Gastroesophageal sphincter (tissue), 4 donors: ENCODE measurements at places on chromosomes 11 and 22.
A peak's percentile ranks its signal among the peaks of the same experiment; 100 is the strongest.

DNA sequence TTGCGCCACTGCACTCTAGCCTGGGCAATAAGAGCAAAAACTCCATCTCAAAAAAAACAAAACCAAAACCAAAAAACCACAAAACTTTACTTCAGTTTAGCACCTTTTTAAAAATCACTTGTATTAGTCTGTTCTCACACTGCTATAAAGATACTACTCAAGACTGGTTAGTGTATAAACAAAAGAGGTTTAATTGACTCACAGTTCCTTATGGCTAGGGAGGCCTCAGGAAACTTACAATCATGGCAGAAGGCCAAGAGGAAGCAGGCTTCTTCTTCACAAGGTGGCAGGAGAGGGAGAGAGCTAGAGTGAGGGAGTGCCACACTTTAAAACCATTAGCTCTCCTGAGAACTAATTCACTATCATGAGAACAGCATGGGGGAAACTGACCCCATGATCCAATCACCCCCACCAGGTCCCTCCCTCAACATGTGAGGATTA is 261.3 kb downstream of the TMEM135 start:
- peaks cover 4% of the 10 kb centered on the region for H3K4me1 ChIP-seq
- H3K4me3 ChIP-seq: no peak overlapping the region
- ATAC-seq: no peak

- peak overlapping the region; percentile 91 for H3K27ac ChIP-seq
- H3K27me3 ChIP-seq: no peaks in the 10 kb centered on the region
- ATAC-seq: no peak
- peaks cover 6% of the 10 kb centered on the region for H3K4me1 ChIP-seq
- H3K4me3 ChIP-seq: peak overlapping the region; percentile 2
Observed at GRCh38 chr11:68941324-68942094, 37.8 kb downstream of the IGHMBP2 start.

GRCh38 chr11:119782006-119782738 is 53.2 kb upstream of the NECTIN1 start:
- no peaks in the 10 kb centered on the region for H3K4me1 ChIP-seq
- H3K27me3 ChIP-seq: peaks cover 14% of the 10 kb centered on the region
- H3K36me3 ChIP-seq: no peaks in the 10 kb centered on the region
- H3K4me3 ChIP-seq: no peak overlapping the region
- no peak overlapping the region for H3K27ac ChIP-seq

DNA sequence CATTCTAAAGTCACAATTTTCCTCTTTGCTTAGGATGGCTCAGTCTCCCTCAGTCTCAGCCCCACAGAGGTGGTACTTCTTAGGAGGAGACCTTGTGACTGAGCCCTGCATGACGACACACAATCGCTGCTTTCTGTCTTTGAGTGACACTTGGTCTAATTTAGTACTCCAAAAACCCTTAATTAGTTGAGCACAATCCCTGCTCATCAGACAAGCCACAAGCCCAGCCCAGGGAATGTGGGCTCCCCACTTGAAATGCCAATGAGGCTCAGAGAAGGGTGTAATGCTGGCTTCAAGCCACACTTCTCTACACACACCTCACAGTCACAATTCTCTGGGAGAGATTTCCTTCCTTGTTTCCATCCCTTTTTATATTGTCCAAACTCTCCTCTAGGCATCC is 101.8 kb downstream of the FEZ1 start:
- H3K36me3 ChIP-seq: peaks cover 16% of the 10 kb centered on the region
- H3K27ac ChIP-seq: no peak overlapping the region
- no peaks in the 10 kb centered on the region for H3K27me3 ChIP-seq
- H3K4me1 ChIP-seq: no peaks in the 10 kb centered on the region

GRCh38 chr11:7543302-7543701 is 29.5 kb downstream of the PPFIBP2 start:
- no peak for ATAC-seq
- H3K27ac ChIP-seq: no peak overlapping the region
- H3K4me3 ChIP-seq: no peak overlapping the region
- H3K36me3 ChIP-seq: no peaks in the 10 kb centered on the region
- no peaks in the 10 kb centered on the region for H3K27me3 ChIP-seq
- H3K4me1 ChIP-seq: no peaks in the 10 kb centered on the region
